Stimulated activated CD8-positive, alpha-beta memory T cell treated with anti-CD3 and anti-CD28 coated beads, Interleukin-15, amount 100 ng/mL, for 4 hours (primary cell): ENCODE measurements at places on chromosomes 2 and 18.
A peak's percentile ranks its signal among the peaks of the same experiment; 100 is the strongest.

GRCh38 chr2:148658807-148659722 is 14.5 kb downstream of the EPC2 start:
- DNase-seq = no peak

GRCh38 chr2:231786177-231786916 is at the start of gene COPS7B:
TSS of gene COPS7B (plus strand) at chr2:231786445. CDS start at chr2:231788571, 2,126 bp downstream.
- peak; percentile 68 for DNase-seq

DNA sequence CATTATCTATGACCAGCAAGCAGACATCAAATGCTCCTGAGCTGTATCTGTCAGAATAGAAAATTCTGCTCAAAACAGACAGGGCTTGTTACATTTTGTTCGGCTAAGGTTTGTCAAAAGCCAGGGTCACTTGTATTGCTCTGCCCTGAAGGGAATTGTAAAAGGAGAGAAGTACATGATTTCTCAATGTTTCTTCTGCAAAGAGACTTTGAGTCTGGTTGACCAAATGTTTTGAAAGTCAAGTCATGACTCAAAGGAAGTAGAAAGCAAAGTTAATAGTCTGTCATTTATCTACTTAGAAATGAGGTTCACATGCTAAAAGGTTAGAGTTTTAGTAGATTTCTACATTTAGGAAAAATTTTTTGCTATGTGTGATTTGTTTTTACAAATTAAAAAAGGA is 1624.1 kb upstream of the ZEB2 start:
- no peak for DNase-seq

GRCh38 chr2:202135091-202135874 is 62.2 kb downstream of the KIAA2012 start:
- DNase-seq = no peak

- no peak for DNase-seq
These were observed 81.4 kb downstream of the MSH2 start for GRCh38 chr2:47484396-47484795.

GRCh38 chr2:19799881-19800780 is 101.7 kb downstream of the TTC32 start:
- DNase-seq = no peak

GRCh38 chr18:9902832-9903231 is 11.0 kb upstream of the VAPA start:
- DNase-seq = no peak

DNA sequence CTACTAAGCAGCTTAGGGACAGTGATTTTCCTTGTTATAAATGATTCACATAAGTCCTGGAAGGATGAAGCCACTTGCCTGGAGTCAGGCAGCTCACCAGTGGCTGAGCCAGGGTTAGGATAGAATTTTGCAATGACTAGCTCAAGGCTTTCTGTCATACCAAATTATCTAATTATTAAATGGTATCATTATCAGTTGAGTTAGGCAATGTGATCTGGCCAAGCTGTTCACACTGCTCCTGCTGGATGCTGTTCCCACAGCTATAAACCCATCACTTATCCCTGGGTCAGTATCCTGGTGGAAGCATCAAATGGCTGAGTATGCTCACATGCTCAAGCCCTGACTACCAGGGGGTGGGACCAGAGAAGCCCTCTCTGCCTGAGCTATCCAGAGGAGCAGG is 235.2 kb downstream of the MTX2 start:
- DNase-seq = no peak

GRCh38 chr2:159793326-159793725 is 4.7 kb downstream of the CD302 start:
- DNase-seq = no peak

GRCh38 chr2:88170472-88170892 is 336 bp downstream of the THNSL2 start:
- DNase-seq = no peak

- DNase-seq = no peak
These were observed 134.7 kb downstream of the VIT start for GRCh38 chr2:36831185-36831584.

- no peak for DNase-seq
These were observed 29.2 kb upstream of the CCDC178 start for GRCh38 chr18:33469699-33470098.

- no peak for DNase-seq
These were observed 43.6 kb upstream of the IHH start for GRCh38 chr2:219104107-219105035.

GRCh38 chr2:202408546-202409140 is 32.5 kb downstream of the BMPR2 start:
- no peak for DNase-seq

GRCh38 chr2:217108086-217108485 is 248.2 kb upstream of the TNP1 start:
- no peak for DNase-seq

GRCh38 chr2:51697095-51697494 is 665.2 kb upstream of the NRXN1 start:
- no peak for DNase-seq

DNA sequence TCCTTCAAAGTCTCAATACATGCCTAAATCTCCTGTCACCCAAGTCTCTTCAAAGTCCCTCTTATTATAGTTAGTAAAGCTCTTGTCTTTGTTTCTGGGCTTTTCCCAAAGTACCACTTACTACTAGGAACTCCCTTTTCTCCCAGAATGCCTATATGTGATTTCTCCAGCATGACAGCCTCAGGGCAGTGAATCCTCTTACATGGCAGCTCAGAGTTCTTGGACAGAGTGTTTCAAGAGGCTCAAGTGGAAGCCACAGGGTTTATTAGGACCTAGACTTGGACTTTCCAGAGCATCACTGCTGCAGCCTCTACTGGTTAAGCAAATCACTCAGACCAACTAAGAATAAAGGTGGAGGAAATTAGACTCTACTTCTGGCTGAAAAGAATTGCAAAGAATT is 98.9 kb downstream of the CSRNP3 start:
- DNase-seq = no peak

GRCh38 chr18:67265464-67266245 is 250.9 kb downstream of the DSEL start:
- no peak for DNase-seq

- DNase-seq = no peak
These were observed 109.6 kb downstream of the ICOS start for GRCh38 chr2:204046145-204046544.

DNA sequence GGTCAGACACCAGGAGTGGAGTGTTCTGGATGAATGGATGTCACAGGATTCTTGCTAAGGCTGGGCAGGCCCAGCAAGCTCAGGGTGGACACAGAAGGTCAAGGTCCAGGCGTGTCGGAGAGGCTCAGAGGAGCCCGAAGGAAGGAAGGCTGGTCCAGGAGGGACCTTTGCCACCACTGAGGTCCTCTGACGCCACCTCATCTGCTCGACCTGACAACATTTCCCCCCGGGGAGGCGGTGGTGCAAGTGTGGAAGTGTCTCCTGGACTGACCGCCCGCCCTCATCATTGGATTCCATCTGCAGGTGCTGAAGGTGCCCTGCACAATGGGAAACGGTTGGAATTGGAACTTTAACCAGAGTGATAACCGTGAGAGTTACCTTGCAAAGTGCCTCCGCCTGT is 124.6 kb downstream of the RTP5 start:
- no peak for DNase-seq

GRCh38 chr2:216752855-216753505 is 57.6 kb upstream of the IGFBP5 start:
- no peak for DNase-seq

GRCh38 chr2:188326669-188327301 is 35.1 kb downstream of the GULP1 start:
- DNase-seq = no peak

- DNase-seq = no peak
These were observed 59.5 kb upstream of the POU3F3 start for GRCh38 chr2:104794441-104794840.

DNA sequence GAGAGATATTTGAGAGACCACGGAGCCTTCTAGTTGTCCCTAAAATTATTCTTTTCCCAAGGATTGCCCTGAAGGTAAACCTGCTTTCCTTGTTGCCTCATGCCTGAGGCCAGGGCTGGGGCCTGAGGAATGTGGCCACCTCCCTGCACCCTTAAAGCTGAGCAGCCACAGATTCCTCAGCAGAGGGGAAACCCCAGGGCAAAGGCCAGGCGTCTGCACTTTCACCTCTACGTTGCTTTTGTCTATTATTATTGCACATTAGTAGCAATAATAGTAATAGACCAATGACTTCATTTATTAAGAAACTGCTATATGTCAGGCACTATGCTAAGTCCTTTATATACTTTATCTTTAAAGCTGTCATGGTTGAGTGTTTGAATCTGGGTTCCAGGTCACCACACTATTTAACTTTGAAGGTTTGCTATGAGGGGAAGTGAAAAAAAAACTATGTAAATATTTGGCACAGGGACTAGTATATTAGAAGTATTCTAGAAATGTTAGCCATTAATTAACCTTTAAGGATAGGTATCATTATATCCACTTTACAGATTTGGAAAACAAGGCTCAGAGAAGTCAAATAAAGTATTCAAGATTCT is 104.2 kb downstream of the LRRC30 start:
- DNase-seq = no peak

GRCh38 chr2:237931205-237931721 is 35.6 kb upstream of the UBE2F start:
- DNase-seq = no peak

- DNase-seq = peak; percentile 61
These were observed 1.3 kb downstream of the BCL2L11 start for GRCh38 chr2:111121828-111122630.

GRCh38 chr18:13216092-13216582 is 2.4 kb upstream of the LDLRAD4 start:
- no peak for DNase-seq

DNA sequence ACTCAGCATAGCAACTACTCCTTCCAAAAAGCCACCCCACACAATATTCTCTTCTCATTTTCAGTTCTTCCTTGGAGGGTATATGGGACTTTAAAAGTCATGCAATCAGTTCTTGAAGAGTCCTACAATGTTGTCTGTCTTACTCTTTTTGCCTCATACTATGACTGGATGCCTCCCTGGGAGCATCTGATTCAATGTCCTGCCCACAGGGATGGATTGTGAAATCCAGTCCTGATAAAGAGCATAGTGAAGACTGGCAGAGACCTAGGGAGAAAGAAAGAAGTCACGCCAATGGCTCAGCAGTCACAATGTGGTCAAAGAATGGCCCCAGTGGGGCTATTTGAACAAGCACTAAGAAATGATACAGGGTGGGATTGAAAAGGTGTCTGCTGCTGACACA is 155.1 kb upstream of the SERPINE2 start:
- DNase-seq = no peak

DNA sequence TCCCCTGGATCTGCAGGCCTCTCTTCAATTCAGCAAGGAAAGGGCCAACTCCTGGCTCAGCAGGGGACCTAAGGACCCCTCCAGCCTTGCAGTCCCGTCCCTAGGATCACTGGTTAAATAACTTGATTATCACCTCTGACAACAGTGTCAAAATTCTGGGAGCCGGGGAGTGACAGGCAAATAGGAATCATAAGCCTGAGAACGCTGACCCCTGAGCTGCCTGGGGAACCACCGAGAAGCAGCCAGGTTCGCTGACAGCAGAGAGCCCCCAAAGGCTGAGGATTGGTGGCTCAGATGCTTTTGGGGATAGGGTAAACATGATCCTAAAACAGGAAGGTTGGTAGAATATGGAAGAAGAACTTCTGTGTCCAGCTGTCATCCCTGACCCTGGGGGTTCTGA is 17.5 kb upstream of the TNS1 start:
- DNase-seq = no peak

- DNase-seq = no peak
These were observed 403.7 kb upstream of the SPRED2 start for GRCh38 chr2:65835975-65836549.

- DNase-seq = no peak
These were observed 556.2 kb upstream of the ZEB2 start for GRCh38 chr2:145076085-145076484.
